ENCODE measurements at places on chromosomes 4 and X.

DNA sequence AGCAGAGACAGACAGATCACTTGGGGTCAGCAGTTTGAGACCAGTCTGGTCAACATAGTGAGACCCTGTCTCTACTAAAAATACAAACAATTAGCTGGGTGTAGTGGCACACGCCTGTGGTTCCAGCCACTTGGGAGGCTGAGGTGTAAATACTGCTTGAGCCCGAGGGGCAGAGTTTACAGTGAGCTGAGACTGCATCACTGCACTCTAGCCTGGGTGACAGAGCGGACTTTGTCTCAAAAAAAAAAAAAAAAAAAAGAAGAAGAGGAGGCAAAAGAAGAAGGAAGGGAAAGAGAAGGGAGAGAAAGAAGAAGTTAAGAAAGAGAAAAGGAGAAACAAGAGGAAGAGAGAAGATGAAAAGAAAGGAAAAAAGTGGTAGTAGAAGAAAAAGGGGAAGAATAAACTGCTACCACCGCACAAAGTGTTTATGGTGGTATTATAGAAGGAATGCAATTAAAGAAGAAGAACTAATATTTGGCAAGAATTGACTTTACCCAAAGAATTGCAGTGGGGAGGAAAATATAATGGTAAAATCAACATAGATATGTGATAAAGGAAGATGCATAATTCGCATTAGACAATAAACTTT is 19.6 kb upstream of the NSUN7 start:
- DNase-seq: no peak

DNA sequence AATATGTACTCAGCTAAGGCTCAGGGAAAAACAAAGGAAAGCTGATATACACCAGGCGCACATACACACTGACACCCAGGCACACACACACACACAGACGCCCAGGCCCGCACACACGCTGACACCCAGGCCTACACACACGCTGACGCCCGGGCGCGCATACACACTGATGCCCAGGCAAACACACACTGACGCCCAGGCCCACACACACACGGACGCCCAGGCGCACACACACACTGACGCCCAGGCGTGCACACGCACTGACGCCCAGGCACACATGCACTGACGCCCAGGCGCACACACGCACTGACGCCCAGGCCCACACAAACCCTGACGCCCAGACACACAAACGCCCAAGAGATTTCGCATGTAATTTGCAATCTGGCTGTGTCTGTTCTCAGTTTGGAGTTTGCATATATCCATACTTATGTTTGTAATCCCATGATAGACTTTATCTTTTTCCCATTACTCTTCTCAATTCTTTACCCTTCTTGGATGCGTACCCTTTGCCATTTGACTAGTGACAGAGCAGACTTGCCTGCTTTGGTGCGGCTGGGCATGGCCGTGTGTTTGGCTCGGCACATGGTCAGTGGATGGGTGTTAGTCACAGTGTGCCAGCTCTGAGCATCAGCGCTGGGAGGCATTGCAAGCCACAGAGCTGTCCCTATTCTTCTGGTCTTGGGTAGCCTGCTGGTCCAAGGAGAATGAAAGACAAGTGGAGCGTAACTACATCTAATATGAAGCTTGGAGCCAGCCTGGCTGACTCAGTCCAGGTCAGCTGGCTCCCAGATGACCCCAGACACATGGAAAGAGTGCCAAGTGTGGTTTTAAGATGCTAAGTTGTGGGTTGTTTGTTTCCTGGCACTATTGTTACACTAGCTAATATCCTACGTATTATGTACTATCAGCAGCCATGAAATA is 632.4 kb upstream of the ZFP42 start:
- DNase-seq: peak; percentile 5

- DNase-seq: no peak
Observed at GRCh38 chrX:38079463-38079862, 73.1 kb downstream of the SYTL5 start.

DNA sequence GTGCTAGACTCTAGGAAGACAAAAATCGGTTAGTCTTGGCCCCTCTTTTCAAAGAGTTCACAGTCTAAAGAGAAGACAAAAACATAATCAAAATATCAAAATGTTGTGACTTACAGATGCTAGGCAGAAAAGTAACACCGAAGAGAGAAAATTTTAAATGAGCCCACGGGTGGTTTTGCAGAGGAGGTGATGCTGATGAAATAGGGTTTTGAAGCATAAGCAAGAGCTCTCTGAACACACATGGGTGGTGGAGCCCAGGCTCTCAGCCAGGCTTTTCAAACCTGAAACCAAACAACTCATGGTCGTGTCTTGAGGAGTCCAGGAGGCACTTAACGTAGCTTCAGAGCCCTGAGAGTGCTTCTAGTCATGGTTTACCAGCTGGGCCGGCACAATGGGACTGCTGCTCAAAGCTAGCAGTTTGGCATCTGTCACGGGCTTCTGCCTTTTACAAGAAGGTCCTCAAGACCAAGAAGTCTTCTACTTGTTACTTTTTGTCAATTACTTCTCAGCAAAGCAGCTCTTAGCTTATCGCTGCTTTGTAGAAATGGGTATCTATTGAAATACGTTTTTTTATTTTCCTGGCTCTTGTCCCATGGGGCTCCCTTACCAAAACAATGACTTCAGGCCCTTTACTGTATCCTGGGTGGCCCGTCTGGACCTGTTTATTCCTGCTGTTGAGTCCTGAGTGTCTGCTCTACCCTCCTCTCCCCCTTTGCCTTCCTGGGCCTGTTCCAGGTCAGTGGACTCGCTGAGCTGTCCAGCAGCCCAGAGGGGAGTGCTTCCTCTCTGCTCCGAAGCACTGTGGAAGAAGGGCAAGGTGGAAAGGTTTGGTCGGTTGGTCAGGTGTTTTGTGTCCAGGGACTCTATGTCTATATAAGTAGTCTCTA is 69.5 kb downstream of the TNIP2 start:
- DNase-seq: no peak

GRCh38 chr4:102868153-102868780 is 525 bp upstream of the CISD2 start:
- no peak for DNase-seq

GRCh38 chrX:8607326-8607725 is 124.6 kb downstream of the ANOS1 start:
- DNase-seq: no peak

DNA sequence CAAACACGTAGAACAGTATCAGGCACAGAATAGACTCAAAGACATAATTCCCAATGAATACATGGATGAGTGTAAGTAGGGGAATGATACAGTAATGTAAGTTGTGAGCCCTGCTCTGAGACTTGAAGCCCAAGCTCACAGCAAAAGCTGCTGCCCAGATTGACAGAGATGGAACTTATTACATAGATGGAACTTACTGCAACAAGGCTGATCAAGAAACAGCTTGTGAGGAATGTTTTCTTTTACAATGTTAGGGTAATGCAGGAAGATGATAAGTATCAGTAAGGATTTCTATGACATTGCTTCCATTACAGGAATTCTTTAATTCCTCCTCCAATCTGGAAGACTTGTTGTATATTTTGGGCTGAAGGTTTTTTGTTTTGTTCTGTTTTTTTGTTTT is 278.4 kb downstream of the IL15 start:
- DNase-seq: no peak

DNA sequence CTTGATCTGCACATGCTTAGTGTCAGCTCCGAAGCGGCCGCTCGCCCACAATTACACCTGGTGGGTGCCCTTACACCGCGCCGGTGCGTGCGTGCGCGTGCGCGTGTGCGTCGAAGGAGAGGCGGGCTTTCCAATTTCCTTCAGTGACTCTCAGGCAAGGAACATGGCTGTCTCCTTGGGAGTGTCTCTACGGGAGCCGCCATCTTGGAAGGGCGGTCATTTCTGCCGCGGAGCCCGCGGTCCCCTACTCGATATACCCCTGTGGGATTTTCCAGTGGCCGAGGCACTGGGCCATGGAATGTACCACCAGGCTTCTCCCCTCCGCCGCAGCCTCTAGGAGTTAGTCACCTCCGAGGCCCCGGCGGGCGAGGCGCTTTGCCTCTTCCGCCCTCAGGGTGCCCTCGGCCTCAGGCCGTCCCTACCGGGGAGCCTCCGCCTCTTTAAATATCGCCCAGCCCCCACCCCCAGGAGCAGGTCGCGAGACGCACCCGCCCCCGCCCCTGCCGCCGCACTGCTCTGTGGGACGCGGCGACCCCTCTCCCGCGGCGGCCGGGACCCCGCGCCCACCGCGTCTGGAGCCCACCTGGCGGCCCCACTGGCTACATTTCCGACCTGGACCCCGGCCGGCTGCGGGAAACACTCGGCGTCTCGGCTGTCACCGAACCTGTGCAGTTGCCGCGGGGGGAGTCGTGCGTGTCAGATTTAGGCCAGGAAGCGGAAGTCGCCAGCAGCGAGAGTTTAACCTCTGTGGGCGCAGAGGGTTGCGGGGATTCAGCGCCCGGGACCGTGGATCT is at the start of gene ZNF41:
Gene ZNF41, minus strand, starts transcription at position 711 of the 794 bp plus-strand sequence. CDS start 15,741 bp downstream, outside the sequence.
- DNase-seq: peak; percentile 71

GRCh38 chr4:89114100-89114499 is 2.8 kb downstream of the TIGD2 start:
- DNase-seq: no peak

DNA sequence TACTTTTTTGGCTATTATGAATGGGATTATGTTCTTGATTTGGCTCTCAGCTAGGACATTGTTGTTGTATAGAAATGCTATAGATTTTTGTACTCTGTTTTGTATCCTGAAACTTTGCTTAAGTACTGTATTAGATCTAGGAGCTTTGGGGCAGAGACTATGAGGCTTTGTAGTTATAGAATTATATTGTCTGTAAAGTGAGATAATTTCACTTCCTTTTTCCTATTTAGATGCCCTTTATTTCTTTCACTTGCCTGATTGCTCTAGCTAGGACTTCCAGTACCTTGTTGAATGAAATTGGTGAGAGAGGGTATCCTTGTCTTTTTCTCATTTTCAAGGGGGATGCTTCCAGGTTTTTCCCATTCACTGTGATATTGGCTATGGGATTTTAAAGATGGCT is 28.1 kb downstream of the ADAM29 start:
- DNase-seq: no peak

- no peak for DNase-seq
Observed at GRCh38 chrX:10163031-10163430, 6.3 kb downstream of the CLCN4 start.

GRCh38 chrX:45766981-45767501 is 566.4 kb upstream of the DIPK2B start:
- no peak for DNase-seq

DNA sequence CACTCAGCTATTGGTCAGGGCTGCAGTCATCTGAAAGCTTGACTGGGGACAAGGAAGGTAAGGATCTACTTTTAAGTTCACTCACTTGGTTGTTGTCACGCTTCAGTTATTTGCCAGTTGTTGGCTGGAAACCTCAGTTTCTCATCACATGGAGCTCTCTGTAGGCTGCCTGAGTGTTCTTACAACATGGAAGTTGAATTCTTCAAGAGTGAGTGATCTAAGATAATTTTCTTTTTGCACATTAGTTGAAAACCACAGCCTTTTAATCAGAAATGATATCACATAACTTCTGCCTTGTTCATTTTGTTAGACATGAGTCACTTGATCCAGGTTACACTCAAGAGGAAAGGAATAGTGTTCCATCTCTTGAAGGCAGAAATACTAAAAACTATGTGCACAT is 552.7 kb downstream of the RAPGEF2 start:
- DNase-seq: no peak

DNA sequence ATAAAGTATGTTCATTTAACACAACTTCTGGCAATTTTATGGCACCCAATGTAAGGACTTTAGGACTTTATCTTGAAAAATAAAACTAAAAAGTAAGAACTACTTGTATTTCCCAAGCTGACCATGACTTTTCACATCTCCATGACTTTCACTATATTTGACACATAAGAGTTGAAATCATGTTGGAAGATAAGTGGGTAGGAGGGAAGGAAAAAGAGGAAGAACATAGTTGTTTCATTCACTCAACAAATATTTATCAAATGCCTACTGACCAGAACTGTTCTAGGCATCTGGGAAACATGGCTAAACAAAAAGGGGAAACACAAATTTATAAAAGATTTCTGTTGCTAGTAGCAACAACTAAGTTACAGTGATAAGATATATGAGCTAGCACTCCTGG is 16.0 kb downstream of the SCLT1 start:
- no peak for DNase-seq

GRCh38 chr4:85808864-85809263 is 333.9 kb downstream of the ARHGAP24 start:
- DNase-seq: no peak

DNA sequence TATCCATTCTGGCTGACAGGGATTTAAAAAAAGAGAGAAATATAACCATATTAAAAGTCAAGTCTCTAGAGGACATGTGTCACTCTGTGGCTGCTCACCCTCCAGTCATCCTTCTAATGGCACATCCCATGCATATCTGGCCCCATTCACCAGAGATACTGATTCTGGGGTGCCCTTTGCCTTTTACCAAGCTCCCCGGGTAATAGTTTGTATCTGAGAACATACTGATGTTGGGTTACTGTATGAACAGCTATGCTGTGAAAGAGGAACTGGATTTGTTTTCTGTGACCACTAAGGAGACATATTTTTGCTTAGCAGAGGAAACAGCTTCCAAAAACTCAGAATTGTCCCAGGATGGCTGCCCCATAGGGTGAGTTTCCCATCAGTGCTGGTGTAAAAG is 56.0 kb downstream of the SAT1 start:
- no peak for DNase-seq

DNA sequence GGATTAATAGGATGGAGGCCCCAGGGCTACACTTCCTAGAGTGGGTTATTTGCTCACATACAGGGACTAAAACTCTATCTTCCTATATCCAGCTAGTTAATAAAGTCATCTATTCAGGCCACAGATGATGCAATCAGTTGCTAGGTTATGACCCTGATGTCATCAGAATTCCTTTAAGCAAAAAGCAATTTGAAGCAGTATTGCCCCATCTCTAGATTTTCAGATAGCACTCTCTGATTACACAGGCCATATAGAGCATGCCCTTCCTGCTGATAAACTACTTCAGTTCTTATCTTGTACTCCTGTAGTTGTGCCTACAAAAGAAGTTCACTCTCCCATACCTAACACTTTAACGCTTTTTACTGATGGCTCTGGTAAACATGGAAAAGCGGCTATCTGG is 84.8 kb downstream of the TMEM144 start:
- no peak for DNase-seq

DNA sequence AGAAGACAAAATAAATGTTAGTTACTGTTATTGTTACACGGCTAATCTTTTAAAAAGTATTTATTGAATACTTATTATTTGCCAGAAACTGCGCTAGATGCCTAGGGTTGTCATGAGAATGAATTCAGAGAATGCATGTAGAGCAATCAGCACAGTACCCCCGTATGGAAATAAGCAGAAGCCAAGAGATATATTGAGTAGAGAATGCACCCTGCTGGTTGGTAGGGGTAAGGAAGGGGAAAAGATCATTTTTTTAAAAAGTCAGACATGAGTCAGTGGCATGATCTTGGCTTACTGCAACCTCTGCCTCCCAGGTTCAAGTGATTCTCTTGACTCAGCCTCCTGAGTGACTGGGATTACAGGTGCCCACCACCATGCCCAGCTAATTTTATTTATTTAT is 13.1 kb upstream of the DRP2 start:
- DNase-seq: no peak

DNA sequence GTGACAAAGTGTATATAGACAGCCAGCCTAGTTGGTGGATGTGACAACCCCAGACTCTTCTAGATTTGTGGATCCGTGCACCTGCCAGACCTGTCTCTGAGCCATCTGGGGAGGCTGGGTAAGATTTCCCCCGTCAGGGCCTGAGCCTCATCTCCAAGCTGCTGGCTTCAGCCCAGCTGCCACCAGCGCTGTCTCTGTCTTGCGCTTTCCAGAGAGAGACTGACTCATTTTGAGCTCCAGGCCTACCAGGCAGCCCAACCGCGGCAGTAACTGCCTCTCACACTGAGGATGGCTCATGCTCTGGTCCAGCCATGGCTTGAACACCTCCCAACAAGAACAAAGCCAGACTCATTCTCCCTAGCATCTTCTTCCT is 26.4 kb downstream of the NOP14 start:
- no peak for DNase-seq

- no peak for DNase-seq
Observed at GRCh38 chr4:88737307-88737941, 39.8 kb upstream of the NAP1L5 start.
